ENCODE measurements at places on chromosomes 11 and 22.

DNA sequence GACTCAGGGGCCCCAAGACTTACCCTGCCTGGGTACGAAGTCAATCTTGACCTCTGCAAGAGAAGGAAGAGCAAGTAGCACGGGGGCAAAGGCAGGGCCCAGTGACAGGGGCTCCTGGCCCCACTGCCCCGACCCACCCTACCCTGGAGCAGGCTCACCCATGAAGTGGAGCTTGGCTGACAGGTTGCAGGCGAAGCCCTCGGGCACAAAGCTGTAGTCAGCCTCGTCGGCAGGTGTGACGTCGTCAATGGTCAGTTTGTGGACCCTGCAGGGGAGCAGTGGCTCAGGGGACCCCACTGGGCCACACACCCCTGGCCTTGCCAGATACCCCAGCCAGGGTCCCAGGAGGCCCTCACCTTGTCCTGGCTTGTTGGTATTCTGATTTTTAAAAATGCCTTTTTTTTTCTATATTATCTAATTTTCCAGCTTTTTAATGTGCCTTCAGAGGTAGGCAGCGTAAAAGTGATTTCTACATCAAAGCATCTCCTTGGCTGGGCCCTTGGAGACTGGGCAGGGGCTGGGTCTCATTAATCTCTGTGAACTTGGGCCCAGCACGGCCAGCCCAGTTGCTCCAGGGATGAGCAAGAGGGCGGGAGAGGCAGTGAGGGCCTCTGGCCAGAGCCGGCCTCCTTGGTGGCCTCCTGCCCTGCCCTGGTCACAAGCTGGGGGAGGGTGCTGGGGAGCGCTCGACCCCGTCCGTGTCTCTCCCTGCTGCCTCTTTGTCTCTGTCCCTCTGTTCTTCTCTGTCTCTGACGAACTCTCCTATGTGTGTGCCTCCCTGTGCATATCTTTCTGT lies 11.3 kb downstream of the MYBPC3 start:
- DNase-seq: no peak

DNA sequence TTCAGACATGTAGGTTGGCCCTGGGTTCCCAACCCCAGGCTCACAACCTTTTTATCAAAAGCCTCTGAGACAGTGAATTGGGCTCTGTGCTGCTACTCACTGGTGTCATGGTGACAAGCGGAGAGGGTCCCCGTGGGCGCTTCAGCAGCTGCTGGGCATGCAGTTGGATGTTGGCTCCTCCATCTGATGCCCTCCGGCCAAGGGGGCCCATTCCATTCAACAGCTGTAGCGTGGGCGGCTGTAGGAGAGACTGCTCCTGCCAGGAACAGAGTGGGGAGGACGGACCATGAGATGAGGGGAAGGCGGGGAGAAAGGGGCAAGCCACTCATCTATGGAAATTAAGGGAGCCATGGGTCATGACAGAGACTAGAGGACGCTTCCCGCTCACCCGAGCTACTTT lies 36.0 kb upstream of the APOA1 start:
- no peak for DNase-seq

DNA sequence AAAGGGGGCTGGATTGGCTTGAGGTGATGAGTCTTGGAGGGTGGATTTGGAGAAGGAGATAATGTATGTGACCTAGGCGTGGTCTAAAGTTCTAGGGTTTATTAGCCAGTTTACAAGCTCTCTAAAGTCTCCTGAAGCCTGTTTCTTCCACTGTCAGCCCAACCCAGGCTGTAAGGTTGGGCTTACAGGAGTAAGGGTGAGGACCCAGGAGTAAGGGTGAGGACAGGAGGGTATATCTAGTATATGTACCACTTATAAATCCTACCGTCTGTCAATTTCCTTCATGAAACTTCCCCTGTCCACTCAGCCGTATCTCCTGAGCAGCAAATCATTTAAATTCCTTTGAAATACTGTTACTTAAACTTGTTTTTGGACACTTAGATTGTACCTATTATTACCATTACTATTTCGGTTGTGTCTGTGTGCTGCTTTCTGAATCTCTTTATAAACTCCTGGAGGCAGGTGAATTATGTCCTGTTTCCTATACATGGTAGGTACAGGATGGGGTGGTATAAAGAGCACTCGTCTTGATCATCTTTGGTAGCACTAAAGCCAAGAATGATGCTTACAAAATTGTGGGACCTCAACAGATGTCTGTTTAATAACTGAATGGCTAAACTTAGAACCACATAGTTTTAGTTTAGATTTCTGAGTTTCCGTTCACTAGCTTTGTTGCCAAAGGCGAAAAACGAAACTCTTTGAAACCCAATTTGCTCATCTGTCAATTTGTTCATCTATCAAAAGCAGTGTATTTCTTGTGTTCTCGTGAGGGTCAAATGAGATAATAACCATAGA lies 192.0 kb downstream of the GRIK4 start:
- DNase-seq: no peak

- no peak for DNase-seq
Measured at GRCh38 chr11:59666969-59667368, 1.9 kb downstream of the PATL1 start.

- DNase-seq: no peak
Measured at GRCh38 chr11:16346975-16347374, 9.4 kb downstream of the SOX6 start.

DNA sequence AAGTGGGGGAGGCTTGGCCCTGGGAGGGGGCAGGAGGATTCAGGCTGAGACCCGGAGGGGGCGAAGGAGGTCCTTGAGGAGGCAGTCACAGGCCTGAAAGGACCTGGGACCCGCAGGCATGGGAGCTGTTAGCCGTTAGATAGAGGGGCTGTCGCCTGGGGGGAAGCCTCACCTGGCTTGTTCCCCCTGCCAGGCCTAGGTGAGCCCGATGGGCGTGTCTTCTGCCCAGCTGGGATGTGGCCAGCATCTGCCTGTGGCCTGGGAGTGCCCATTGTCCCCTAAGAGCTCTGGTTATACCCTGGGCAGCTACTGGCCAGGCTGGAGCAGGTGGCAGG lies 1.8 kb upstream of the DUSP8 start:
- no peak for DNase-seq

GRCh38 chr11:109745996-109746625 lies 324.1 kb downstream of the C11orf87 start:
- no peak for DNase-seq

DNA sequence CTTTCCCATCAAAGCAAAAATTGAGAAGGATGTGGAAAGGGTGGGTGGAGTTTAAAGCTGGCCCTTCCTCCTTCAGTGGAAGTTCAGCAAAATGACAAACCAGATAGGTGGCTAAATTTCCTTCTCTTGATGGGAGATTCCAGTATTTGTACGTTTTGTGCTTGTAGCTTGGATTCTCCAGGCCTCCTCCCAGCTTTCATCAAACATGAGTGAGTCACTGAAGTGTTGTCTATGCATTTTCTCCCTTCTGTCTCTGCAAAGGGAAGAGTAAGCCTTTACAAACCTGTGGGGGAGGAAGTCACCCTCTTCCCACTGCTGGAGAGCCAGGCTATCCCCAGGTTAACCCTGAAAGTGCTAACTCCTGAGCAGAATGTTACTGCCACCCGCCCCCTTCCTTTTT lies 6.4 kb downstream of the MARK2 start:
- no peak for DNase-seq

DNA sequence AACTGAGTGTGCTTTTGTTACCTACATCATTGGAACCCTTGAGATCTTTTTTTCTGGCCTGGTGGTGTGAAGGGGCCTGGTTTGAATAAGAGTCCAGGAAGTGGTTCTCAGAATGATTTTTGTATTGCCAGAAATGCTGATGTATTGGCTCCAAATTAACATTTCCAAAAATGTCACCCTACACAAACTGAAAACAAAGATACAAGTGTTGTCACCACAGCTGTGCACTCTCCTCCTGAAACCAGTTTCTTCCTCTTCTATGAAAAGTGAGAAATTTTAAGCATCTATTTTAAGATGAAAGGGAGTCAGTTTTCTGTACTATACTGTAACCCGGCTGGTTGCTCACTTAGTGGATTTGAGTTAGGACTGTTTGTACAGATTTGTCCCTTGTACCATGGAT lies 218.8 kb downstream of the PGR start:
- no peak for DNase-seq
